ENCODE measurements at places on chromosomes 1 and 21. TPM values are rescaled to one million over a fixed set of nuclear protein-coding genes. Genes with fewer than 3 reads are reported as not detected.

The BRDT gene
- total RNA-seq, result not detected

DNA sequence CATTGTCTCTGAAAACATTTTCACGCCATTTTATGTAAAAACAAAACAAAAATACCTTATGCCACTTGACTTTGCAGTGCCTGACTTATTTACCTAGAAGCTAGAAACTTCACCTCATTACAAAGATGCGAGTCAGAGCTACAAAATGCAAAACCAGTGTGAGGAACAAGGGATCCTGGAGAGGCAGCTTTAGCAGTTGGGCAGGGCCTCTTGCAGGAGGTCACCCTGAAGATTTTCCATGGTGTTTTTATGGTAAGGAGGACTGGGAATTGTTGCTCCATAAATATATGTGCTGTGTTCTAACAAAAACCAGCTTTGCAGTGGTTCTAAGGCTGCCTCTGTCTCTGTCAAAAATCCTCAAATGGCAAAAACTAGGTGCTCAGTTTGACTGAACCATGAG, 36.4 kb upstream of the TARBP1 start:
- no peaks in the 10 kb centered on the region for H3K36me3 ChIP-seq
- peak overlapping the region; percentile 24 for H3K27ac ChIP-seq
- no peak overlapping the region for H3K4me3 ChIP-seq

DNA sequence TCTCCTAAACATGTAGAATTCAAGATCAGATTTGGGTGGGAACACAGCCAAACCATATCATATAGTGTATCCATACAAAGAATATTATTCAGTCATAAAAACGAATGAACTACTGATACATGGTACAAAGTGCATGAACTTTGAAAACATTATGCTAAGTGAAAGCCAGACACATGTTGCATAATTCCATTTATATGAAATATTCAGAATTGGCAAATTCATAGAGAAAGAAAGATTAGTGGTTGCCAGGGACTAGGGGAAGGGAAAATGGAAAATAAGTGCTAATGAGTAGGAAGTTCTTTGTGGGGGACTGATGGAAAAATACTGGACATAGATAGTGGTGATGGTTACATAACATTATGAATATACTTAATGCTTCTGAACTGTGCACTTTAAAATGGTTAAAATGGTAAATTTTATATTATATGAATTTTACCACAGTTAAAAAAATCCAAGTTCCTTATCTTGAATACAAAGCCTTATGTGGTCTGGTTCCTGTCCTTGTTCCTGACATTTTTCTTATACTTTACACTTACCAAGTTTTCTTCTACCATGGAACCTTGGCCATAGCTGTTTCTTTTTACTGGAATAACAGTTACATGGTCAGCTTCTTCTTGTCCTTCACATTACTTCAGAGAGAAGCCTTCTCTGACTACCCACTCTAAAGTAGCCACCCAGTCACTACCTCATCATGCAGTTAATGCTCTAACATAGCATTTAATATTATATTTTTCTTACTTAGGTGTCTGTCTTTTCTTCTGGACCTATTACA, 64.0 kb downstream of the CCDC18 start:
- peaks cover 2% of the 10 kb centered on the region for H3K4me1 ChIP-seq
- no peak overlapping the region for H3K4me3 ChIP-seq
- no peak overlapping the region for H3K27ac ChIP-seq
- H3K36me3 ChIP-seq, result peaks cover 82% of the 10 kb centered on the region
- H3K27me3 ChIP-seq, result no peaks in the 10 kb centered on the region

- peaks cover 4% of the 10 kb centered on the region for H3K4me1 ChIP-seq
- DNase-seq, result no peak
- H3K36me3 ChIP-seq, result peaks cover 13% of the 10 kb centered on the region
- H3K4me3 ChIP-seq, result no peak overlapping the region
Measured at GRCh38 chr21:42535602-42536171, 22.0 kb downstream of the SLC37A1 start.
